Brain pericyte (primary cell): ENCODE measurements at places on chromosomes 16 and 17.

GRCh38 chr16:81526935-81527334 lies 82.3 kb downstream of the CMIP start:
- no peak for DNase-seq

GRCh38 chr16:84973776-84974523 lies 37.4 kb downstream of the ZDHHC7 start:
- DNase-seq, result no peak

DNA sequence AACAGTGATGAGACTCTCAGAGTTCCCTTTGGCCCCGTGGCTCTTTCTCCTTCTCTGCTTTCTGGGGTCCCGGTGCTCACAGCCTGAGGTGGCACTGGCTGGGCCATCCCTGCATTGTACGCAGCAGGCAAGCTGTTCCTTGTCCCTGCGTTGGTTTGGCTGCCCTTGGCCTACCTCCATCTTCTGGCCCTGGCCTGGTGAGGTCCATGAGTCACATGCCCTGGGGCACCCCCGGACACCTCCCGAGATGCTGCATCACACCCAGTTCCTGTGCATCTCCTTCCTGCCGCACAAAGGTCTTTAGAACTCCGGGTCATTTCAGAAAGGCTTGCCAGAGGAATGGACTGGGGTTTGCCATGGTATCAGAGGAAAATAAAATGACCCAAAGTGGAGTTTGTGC lies 9.5 kb downstream of the SULT1A2 start:
- no peak for DNase-seq

DNA sequence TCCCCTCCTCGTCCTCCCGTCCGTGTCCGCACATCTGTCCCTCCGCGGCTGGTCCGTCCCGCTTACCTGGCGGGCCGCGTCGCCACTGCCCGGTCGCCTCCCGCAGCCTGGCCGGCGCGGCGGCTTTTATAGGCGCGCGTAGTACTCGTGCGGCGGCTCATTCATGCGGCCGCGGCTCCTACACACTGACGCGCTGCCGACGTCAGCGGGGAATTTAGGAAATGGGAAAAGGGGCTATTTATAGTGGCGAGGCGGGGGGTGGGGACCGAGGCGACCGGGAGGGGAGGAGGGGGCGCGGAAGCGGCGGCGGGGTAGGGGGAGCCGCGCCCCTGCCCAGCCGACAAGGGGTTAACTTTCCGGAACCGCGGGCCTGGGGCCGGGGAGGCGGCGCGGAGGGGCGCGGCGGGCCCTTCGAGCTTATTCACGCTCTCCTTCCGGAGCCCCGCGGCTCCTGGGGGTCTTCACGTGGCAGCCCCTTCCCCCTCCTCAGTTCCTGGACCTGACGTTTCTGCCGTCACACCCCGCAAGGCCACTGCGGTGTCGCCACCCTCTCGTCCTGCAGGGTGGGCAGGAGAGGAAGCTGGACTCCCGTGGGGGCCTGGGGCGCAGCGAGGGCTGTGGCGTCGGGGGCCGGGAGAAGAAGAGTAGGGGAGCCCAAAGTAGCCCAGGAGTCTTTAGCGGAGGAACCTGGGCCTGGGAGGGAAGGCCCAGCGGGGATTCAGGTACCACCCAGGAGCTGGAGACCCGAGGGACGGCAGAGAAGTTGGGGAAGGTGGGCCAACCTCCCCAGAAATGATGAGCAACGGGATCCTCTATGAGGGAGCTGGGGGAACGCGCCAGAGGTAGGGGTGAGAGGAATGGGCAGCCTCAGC lies 3.6 kb upstream of the HIC1 start:
- DNase-seq, result no peak

DNA sequence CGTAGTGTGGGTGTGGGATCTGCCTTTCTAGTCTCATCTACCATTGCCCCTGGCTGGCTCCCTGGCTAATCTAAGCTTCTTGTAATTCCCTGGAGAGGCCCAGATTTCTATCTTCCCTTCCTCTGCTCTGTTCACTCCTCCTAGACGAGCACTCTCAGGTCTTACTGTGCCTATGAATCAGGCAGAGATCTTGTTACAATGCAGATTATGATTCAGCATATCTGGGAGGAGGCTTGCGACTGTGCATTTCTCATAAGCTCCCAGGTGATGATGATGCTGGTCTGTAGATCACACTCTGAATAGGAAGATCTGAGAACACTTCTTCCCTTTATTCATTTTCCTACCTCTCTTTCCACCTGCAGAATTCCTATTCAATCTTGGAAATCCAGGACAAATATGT lies 200.1 kb downstream of the CBLN1 start:
- DNase-seq, result no peak

DNA sequence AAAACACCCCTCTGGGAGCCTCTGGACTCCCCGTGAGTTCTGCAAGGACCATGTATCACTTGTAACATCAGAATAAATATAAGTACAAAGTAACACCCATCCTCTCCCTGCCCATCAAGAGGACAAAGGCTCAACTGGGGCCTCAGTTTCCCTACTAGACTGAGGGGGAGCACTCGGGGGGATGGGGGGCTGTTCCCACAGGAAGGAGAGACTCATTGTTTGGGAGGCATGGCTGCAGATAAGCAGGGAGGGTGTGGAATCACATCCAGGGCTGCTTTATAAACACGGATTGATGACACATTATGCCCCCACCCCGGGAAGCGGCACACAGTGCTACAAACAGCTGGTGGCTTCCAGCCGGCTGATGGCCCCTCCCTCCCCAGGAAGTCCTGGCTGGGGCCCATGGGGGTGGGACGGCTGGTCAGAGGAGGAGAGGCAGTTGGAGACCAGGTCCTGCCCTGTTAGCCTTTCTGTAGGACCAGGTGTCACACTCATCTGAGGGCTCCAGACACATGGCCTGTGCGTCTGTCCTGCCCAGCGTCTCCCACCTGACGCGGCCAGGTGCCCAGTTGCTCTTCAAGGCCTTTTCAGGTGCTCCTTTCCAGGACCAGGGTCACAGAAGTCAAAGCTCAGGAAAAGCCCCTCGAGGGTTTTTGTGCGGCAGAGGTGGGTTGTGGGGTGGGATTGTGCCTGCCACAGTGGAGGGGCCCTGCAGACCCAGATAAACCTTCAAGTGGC lies 1.3 kb upstream of the MPG start:
- DNase-seq, result no peak

DNA sequence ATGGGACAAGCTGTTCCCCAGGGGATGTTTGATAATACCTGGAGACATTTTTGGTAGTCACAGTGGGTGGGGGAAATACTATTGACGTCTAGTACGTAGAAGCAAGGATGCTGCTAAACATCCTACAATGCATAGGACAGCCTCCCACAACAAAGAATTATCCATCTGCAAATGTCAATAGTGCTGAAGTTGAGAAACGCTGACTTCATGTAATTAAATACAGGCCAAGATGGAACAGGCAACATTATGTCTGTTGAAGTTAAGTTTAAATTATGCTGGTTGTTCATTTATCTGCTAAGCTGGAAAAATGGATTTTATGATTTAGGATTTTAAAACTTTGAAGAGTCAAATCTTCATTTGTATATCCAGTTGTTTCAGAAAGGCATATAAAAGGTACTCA lies 341.2 kb upstream of the DYNLRB2 start:
- DNase-seq, result no peak

DNA sequence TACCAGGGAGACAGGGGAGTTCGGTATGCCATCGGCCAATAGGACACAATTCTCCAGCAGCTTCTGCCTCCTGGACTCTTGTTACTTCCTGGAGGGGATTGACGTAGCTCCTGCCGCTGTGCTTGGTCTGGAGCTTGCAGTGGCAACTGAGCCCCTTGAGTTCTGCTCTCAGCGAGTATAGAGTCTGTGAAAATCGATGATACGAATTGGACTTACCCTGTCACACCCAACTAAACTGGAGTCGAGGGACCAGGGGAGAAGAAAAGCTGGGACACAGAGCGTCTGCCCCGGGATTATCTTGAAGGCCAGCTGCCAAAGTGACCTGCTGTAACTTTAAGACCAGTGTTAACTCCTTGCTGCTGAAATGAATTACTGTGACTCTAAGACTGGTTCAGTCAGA lies 22.2 kb downstream of the SEC14L1 start:
- DNase-seq, result no peak

DNA sequence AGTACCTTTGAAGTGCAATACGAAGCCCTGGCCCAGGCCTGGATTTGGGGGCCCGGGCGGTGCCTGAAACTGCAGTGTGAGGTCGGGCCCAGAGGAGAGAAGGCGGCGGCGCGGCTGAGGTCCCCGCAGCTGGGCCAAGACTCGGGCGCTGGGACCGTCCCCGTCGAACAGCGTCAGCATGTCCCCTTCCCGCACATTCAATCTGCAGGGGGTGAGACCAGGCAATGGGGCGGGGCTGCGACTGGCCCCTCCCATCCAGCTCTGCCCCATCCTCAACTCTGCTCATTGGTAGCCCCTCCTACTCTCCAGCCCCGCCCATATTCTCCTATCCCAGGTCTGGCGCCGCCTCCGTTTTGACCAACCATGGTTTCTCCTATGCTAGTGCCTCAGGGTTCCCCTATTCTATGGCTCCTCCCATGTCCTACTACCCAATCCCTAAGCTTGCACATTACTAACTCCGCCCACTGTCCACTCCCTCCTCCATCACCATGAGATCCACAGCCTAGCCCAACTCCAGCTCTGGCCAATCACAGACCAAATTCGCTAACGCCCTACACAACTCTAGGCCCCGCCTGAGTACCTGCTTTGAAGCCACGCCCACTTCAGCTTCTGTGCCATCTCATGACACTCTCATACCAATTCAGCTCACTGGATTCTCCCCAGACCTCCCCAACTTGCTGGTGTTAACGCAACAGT lies 14.4 kb upstream of the CDIPT start:
- DNase-seq, result no peak

DNA sequence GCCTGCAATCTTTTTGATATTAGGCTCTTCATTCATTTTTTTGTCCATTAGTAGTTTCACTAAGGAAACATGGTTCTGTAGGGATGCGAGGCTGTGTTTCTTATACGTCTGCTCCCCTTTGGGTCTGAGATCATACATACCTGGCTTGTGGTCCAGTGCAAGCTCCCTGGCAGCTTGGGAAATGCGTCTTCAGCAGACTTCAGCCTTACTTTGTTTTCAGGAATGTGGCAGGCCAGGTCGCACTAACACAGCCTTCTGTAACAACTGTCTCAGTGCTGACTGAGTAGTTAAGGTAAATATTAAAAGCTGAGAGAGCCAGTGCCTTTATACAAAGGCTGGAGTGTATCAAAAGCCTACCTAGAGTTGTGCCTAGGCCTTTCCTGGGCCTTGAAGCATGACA lies 970.5 kb upstream of the EEF2KMT start:
- no peak for DNase-seq
